ENCODE measurements at places on chromosomes 1 and 21.

DNA sequence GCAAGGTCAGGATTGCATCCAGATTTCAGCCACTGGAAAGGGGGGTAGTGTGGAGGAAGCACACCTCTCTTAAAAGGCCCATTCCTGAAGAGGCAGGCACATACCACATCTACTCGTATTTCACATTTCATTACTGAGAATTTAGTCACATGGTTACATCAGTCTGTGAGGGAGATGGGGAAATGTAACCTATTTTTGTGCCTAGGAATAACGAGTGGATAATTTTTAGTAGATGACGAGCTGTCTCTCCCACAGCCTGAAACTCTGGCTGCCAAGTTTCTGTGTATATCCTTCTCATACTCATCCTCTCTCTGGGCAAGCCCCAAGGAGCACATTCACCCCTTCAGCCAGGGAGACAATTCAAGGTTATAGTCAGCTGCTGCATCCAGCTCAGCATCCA lies 10.3 kb upstream of the C21orf91 start:
- DNase-seq: no peak

- no peak for DNase-seq
These were observed 21.1 kb upstream of the ABCA4 start for GRCh38 chr1:94142022-94142421.

GRCh38 chr1:217275655-217276398 lies 355.1 kb downstream of the GPATCH2 start:
- no peak for DNase-seq

GRCh38 chr1:180253585-180254495 lies 23.8 kb downstream of the LHX4 start:
- no peak for DNase-seq

GRCh38 chr1:223393275-223394214 lies at the start of gene CCDC185:
CCDC185 (plus strand) TSS chr1:223393415; CDS start chr1:223393476, 61 bp downstream.
- no peak for DNase-seq

DNA sequence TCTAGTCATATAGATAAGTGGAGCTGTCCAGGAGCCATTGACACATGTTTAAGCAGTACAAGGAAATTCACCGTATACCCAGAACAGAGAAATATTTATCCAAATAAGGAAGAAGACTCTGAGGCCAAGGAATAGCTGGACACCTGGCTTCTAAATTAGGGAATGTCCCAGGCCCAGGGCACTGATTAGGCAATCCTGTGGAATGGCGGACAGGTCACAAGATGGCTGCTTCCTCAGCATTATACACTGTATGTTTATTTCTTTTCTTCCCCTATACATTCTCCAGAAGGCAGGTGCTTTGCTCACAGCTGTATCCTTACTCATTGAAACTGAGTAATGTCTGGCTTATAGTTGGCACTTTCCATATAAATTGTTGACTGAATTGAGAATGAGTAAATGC lies 59.4 kb downstream of the ST6GALNAC3 start:
- DNase-seq: no peak

- DNase-seq: peak; percentile 23
These were observed 115.3 kb upstream of the FMN2 start for GRCh38 chr1:239976130-239976968.

DNA sequence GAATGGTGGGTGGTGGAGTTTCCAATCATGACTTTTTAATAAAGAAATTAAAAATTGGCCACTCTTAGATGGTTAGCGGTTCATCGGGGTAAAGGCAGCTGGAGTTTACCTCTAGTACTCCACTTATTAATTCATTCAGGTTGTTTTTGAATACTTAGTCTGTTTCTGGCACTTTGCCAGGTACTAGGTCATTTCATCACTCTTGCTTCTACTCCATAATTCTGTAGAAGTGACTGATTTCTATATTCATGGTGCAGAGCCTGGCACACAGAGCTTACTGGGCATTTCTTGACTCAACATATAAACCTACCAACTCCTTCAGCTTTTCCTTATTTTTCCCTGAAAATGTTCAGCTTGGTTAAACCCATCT lies 31.5 kb downstream of the FOXD2 start:
- DNase-seq: no peak

Measured in CD4-positive, alpha-beta T cell treated with Interleukin-4 for 1 hour (primary cell).